GM12864 (cell line): ENCODE measurements at places on chromosomes 3 and 15.

GRCh38 chr3:72595376-72595775, 252.9 kb downstream of the SHQ1 start:
- DNase-seq, result no peak

DNA sequence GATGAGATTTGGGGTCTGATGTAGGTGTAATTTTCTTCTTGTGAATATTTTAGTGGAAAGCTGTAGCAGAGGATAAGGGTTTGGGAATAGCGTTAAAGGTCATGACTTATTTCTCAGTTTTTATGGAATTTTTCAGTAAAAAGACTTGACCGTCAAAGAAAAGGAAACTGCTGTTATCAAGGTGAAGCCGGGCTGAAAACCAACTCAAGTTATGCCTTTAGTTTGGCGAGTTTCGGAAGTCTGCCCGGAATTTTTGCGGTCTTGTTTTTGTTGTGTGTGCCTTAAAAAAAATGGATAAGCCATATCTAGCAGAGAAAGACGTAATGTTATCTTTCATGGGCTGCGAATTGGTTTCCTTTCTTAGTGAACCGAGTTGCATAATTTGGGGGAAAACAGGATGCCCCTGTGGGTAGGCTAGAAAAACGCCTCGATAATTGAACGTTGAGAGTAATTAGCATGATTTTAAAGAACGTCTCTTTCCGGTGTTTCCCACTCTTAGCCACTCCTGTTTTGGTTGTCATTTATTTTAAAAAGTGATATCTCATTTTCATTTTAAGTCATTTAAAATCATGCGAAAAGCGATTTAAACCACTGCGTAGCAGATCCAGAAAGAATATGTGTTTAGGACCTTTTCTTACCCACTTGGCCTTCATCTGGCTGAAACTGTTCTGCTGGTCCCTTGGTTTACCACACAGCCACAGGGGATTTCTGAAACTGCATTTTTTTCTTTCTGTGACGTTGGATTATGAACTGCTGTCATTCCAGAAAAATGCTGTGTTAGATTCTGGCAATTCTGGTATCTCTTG, 1.1 kb downstream of the NFKBIZ start:
- DNase-seq, result no peak

GRCh38 chr3:190697502-190697830, 165.0 kb downstream of the GMNC start:
- no peak for DNase-seq

GRCh38 chr15:62128916-62129315, 36.2 kb downstream of the C2CD4B start:
- no peak for DNase-seq

GRCh38 chr3:171815973-171816595, 5.8 kb upstream of the PLD1 start:
- no peak for DNase-seq

DNA sequence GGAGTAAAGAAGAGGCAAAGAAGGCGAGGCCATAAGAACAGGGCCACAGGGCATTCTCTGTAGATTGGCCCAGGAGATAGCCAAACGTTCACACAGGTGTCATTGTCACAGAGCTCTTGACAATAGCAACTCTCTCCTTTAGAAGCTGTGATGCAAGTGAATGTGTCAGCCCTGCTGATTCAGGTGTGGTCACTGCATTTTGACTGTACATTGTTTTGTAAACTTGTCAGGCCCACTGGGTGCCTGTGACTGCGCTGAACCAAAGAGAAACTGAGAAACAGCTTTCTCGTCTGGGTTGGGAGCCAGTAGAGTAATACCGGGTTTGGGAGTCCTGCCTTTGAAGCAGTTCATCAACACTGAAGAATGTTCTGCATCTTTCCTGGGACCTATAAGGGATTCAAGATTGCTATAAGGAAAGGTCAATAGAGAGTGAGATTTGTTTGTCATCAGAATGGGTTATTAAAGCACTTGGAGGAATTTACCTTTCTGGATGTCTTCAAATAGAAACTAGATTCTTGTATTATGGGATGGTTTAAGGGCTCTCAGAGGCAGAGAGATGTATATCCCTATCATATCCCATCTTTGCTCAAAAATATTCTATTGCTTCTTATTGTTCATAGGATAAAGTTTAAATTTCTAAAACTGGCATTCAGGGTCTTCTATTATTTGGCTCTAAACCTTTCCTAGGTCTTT, 45.4 kb downstream of the TMEM45A start:
- DNase-seq, result no peak

DNA sequence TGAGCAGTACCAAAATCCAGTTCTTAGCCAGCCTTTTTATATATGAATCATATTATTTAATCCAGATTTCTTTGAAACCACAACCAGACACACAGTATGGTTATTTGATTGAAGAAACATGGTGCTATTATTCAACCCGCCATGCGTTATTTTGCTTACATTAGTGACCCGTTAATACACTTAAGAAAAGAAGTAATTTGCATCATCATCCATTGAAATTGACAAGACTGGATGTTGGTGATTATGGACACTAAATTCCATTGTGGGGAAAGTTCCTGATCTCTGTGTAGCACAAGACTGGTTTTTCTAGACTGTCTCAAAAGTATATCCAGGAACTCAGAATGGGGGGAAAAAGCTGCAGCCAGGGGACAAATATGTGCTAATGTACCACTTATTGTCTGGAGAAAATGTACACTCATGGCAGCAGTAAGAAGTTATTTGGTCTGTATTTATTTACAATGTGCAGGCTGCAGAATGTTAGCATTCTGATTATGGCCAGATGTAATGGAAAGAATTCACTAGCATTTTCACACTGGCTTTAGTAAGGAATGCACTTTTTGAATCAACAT, 80.3 kb downstream of the FILIP1L start:
- no peak for DNase-seq

DNA sequence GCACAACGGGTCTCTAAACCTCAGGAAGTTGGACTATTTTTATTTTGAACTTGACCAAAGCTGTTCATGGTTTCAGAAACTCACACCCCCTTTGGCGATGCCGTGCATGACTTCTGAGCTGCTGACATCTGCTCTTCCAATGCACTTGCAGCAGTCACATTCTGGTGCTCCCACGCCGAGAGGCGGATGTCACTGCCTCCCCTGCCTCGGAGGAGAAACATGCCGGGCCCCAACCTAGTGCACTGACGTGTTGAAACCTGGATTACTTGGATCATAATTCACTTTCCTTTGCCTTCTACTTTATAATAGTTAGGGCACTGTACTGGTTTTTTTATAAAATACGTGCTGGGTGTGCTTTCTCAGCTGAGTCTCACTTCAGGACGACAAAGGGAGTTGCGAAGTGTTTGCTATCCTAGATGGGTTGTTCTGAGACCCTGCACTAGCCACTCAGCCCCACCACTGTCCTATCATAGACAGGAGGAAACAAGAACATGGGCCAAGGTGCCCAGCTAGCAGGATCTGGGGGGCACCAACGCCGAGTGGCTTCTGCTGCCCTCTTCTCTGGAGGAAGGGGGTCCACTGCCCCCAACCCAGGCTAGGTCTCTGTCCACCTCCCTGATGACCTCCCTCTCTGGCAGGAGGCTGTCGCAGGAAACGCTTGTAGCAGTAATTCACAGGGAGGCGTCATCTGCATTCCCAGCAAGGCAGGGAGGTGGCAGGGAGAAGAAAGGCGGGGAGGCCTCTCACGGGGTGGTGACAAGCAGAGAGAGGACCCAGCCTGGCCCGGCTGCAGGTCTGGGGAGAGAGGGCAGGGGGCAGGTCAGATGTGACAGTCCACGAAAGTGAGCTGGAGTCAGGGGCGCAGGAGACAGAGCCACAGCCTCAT, 158.8 kb upstream of the IQSEC1 start:
- DNase-seq, result no peak

DNA sequence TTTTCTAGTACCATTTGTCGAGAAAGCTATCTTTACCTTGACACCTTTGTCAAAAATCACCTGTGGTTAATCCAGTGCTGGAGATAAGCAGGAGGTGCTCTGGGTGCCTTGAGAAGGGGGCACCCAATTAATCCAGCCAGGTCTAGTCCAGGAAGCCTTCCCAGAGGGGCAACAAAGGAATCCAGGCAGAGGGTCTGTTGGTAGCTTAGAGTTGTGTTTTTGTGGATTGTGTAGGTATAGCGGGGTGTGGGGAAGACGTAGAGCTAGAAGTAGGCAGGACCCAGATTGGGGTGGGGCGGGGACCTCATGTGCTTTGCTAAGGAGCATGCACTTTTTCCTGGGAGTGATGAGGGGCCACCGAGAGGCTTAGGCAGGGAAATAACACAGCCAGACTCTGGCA, 6.0 kb upstream of the PIGZ start:
- no peak for DNase-seq

DNA sequence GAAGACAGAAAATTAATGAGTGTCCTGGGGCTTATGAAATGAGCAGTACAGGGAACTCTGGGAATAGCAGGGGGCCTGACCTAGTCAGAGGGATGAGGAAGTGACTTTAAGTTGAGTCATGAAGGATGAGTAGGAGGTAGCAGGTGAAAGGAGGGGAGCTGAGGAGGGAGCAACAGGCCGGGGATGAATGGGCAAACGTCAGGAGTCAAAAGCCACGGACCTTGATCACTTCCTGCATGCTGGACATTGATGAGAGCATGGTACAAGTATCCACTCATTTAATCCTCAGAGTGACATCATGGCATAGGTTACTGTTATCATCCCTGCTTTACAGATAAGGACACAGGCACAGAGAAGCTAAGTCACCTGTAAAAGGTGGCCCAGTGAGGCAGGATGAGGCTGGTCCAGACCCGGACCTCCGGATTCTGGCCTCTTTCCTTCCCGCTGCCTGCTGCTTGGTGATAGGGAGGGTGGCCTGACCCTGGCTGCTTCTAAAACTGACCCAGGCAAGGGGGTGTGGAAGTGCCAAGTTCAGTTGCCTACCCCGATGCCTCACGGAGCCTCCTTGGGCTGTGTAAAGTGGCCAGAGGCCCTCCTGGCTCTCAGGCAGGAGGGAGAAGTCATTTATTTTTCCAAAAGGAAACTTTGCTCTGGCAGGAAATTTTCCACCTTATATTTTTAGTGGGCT, 7.6 kb downstream of the CORO2B start:
- no peak for DNase-seq

DNA sequence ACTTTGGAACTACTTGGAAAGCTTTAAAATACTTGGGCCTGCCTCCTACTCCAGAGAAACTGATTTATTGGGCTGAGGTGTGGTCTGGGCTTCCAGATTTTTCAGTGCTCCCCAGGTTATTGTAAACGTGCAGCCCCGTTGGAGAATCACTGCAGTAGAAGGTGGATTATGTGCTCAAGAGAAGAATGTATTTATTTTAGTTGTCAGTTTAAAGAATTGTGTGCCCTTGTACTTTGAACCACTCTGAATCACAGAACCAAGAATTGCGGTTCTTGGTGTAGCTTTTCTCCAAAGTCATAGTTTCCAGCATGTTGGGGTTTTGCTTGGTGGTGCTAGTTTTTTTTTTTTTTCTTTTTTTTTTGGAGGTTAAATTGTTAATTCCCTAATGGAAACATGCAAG, 1.6 kb downstream of the TATDN2 start:
- DNase-seq, result no peak

GRCh38 chr3:151871639-151872468, 1.6 kb upstream of the SUCNR1 start:
- DNase-seq, result peak; percentile 36
